ENCODE measurements at places on chromosomes 2 and 18.

- peak; percentile 11 for DNase-seq
These were observed 81.4 kb upstream of the PKDCC start for GRCh38 chr2:41966431-41966893.

- no peak for DNase-seq
These were observed 243.5 kb downstream of the ASXL3 start for GRCh38 chr18:33821503-33821902.

- no peak for DNase-seq
These were observed 78.9 kb downstream of the GNAL start for GRCh38 chr18:11767935-11768334.

DNA sequence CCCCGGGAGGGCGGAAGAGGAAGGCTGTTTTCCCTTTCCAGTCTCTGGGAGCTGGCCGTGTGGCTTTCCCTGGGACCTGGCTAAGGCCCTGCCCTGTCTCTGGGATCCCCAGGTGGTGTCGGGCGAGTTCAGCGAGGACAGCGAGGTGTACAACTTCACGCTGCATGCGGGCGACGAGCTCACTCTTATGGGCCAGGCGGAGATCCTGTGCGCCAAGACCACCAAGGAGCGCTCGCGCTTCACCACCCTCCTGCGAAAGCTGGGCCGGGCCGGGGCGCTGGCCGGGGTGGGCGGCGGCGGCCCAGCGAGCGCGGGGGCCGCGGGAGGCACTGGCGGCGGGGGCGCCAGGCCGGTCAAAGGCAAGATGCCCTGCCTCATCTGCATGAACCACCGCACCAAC, 11.2 kb downstream of the GAREM2 start:
- no peak for DNase-seq

DNA sequence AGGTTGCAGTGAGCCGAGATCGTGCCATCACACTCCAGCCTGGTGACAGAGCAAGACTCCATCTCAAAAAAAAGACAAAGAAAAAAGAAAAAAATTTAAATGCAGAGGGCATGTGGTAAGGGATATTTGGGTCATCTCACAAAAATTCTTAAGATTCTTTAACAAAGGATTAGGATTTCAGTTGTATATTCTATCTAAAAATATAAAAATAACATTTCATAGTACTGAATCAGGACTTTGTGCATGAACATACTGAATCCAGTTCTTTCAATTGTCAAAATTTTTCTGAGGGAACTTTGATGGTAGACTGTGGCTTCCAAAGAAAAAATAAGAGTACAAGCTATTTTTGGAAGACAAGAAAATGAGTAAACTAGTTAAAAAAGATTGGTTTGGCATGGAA, 6.5 kb upstream of the PPP3R1 start:
- no peak for DNase-seq

DNA sequence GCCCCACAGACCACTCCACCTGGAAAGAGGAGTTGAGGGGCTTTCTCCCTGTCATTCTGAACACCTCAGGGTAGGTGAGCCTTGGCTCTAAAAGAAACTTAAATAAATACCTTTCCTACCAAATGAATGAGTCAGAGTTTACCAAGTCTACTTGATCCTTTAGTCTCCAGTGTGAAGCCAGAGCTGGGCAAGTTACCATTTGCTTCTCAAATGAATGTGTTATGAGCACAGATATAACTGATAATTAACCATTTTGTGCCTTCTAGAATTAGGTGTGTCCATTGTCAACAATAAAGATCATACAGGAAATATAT, 347.7 kb downstream of the KIAA1328 start:
- no peak for DNase-seq
